ENCODE measurements at places on chromosomes 4 and X.

DNA sequence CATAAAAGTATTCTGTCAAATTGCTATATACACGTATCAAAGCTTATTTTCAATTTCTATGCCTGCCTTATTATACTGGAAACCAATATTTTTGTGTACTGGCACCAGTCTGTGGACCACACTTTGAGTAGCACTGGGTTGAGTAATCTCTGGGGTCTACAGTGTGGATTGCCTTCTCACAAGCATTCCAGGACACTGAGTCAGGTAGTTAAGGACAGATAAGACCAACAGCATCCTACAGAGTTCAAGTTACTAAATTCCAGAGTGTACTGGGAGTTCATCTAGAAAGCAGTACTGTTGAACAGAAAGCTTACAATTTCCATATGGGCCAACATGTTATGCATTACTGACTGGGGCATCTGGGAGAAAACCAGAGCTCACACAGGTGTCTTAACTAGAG, 61.8 kb downstream of the VMA21 start:
- no peak overlapping the region for H3K27ac ChIP-seq
- H3K27me3 ChIP-seq = no peaks in the 10 kb centered on the region
- H3K36me3 ChIP-seq = no peaks in the 10 kb centered on the region

DNA sequence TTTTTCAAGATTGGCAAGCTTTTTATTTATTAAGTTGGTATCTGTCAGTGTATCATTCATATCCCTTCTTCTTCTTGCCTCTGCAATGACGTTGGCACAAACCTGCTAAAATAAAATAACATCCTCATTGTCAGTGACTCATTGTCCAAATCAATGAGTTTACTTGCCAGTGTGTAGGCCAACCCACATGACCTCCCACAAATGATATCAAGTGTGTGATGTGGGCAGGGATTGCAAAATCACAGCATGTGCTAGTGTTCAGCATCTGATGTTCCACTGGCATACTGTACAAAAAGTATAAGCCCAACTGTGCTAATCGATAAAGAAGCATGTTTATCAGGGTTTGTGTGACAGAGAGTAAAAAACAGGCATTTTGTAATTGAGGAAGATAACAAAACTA, 25.5 kb downstream of the GPAT3 start:
- H3K4me1 ChIP-seq = peaks cover 8% of the 10 kb centered on the region
- no peak overlapping the region for H3K4me3 ChIP-seq
- no peak overlapping the region for H3K27ac ChIP-seq
- H3K36me3 ChIP-seq = no peaks in the 10 kb centered on the region

DNA sequence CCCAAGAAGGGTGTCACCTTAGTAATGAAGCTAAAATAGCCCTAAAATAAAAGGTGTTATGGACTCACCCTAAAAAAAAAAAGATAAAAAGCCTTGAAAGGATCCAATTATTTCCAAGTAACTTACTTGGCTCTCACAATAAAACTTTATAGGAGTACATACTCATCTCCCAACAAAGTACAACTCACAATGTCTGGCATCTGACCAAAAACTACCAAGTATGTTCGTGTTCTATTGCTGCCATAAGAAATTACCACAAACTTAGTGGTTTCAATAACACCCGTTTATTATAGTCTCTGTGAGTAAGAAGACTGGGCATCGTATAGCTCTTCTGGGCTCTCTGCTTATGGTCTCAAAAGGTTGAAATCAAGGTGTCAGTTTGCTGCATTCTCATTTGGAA, 51.0 kb downstream of the BEX1 start:
- no peak overlapping the region for H3K4me3 ChIP-seq
- DNase-seq = no peak
- H3K4me1 ChIP-seq = no peaks in the 10 kb centered on the region
- H3K27me3 ChIP-seq = no peaks in the 10 kb centered on the region
- no peak overlapping the region for H3K27ac ChIP-seq
- no peaks in the 10 kb centered on the region for H3K36me3 ChIP-seq

DNA sequence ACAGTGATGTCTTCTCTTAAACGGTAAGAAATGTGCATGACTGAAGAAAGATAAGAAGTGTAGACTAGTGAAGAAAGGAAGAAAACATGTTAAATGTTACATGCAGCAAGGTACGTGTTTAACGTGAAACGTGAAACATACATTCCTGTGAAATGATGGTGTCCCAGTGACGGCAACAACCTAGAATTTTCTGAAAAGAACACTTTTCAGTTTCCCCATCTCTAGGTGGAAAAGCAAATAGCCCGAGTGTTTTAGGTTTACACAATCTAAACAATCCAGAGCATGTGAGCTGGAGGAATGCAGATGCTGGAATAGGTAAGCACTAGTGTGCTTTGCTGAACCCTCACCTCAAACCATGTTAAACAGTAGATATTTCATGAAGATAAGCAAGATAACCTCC, 60.7 kb downstream of the CLNK start:
- H3K4me3 ChIP-seq = no peak overlapping the region
- DNase-seq = no peak
- H3K36me3 ChIP-seq = no peaks in the 10 kb centered on the region
- H3K27ac ChIP-seq = no peak overlapping the region

GRCh38 chr4:7186031-7186430, 6.3 kb upstream of the SORCS2 start:
- H3K27me3 ChIP-seq = peaks cover 56% of the 10 kb centered on the region
- no peak for DNase-seq
- H3K27ac ChIP-seq = no peak overlapping the region
- no peak overlapping the region for H3K4me3 ChIP-seq
- H3K4me1 ChIP-seq = peaks cover 8% of the 10 kb centered on the region
- no peaks in the 10 kb centered on the region for H3K36me3 ChIP-seq

DNA sequence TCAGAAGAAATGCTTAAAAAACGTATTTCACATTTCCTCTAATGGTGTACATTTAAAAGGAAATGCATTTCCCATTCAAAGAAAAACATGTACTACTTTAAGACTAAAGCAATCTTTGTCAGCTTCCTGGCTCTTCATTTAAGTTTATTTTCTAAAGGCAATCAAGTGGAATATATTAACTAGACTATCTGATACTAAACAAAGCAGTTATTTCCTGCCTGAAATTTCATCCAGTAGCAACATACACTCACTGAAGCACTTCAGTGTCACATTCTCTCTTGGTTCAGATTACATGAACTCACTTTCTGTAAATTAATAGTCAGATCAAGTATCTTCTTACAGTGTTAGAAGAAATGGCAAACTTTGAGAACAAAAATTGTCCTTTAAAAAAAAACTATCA, 42.5 kb downstream of the LRBA start:
- H3K27me3 ChIP-seq = no peaks in the 10 kb centered on the region
- no peak for DNase-seq
- peak overlapping the region; percentile 39 for H3K27ac ChIP-seq
- peak overlapping the region; percentile 8 for H3K4me3 ChIP-seq

GRCh38 chr4:14582677-14583076, 419.6 kb upstream of the CPEB2 start:
- no peaks in the 10 kb centered on the region for H3K36me3 ChIP-seq
- DNase-seq = no peak
- H3K27me3 ChIP-seq = no peaks in the 10 kb centered on the region
- no peak overlapping the region for H3K4me3 ChIP-seq
- H3K27ac ChIP-seq = no peak overlapping the region

- no peaks in the 10 kb centered on the region for H3K36me3 ChIP-seq
- H3K4me1 ChIP-seq = no peaks in the 10 kb centered on the region
- DNase-seq = no peak
- H3K27me3 ChIP-seq = peaks cover 5% of the 10 kb centered on the region
Measured at GRCh38 chr4:80814266-80814665, 216.2 kb upstream of the BMP3 start.

DNA sequence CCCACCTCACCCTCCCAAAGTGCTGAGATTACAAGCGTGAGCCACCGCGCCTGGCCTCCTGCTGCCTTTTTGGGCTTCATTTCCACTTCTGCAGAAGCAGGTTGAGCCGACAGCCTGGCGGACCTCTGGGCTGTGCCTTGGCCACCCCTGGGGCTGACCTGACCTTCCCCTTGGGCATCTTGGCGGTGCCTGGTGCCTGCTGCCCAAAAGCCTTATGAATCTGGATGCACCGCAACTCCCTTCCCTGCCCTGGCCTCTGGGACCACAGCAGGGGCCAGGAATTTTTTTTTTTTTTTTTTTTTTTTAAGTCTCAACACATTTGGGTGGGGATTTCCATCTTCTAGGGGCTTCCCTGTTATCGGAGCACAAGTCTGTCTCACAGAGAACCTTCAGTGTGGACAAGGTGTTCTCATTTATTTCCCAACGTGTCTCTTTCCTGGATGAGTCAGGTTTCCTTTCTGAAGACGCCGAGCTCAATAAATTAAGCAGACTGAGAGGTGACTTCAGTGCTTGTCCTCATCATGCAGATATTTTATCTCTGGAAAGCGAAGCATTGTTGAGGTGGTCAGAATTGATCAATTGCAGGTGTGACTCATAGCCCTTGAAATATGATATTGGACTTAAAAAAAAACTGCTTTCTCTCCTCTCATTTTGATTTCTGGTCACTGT, 79.7 kb downstream of the SHROOM2 start:
- H3K4me3 ChIP-seq = no peak overlapping the region
- H3K27ac ChIP-seq = no peak overlapping the region
- DNase-seq = no peak
- no peaks in the 10 kb centered on the region for H3K4me1 ChIP-seq

DNA sequence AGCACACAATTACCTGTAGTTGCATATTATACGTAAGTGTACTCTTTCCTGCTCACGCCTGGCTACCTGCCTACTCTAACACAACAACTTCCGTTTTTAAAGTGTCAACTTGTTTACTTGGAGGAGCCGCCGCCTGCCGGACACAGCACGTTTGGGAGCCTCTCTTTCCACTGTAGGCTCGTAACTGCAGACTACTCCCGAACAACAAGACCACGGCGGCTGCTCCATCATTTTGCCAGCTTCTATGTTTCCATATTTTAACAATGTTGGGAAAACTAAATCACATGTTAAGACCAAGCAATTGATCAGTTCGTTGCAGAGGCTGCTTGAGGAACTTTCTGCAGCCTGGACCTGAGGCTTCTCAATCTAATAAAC, 841 bp downstream of the MTNR1A start:
- no peak overlapping the region for H3K4me3 ChIP-seq
- H3K4me1 ChIP-seq = no peaks in the 10 kb centered on the region
- no peaks in the 10 kb centered on the region for H3K36me3 ChIP-seq
- no peak overlapping the region for H3K27ac ChIP-seq

GRCh38 chr4:187128222-187128621, 404.6 kb upstream of the FAT1 start:
- no peaks in the 10 kb centered on the region for H3K36me3 ChIP-seq
- no peaks in the 10 kb centered on the region for H3K4me1 ChIP-seq
- H3K27ac ChIP-seq = no peak overlapping the region
- H3K4me3 ChIP-seq = no peak overlapping the region

DNA sequence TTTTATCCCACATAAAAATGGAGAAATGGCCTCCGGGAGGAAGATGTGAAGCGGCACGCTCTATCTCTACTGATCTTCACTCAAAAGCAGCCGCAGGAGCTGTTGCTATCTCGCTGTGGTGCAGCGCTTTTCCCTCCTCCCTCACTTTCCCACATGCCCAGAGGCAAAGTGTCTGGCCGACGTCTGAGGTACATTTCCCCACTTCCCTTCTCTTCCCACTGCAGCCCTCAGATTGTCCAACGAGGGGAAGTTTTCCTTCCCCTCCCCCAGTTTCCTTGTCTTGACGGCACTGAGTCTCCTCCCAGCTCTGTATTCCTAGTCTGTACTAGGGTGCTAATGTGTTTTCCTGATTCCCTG, 660 bp upstream of the COL25A1 start:
- no peak for DNase-seq
- H3K36me3 ChIP-seq = peaks cover 2% of the 10 kb centered on the region
- peaks cover 75% of the 10 kb centered on the region for H3K27me3 ChIP-seq
- H3K4me1 ChIP-seq = peaks cover 10% of the 10 kb centered on the region
- peak overlapping the region; percentile 74 for H3K4me3 ChIP-seq

DNA sequence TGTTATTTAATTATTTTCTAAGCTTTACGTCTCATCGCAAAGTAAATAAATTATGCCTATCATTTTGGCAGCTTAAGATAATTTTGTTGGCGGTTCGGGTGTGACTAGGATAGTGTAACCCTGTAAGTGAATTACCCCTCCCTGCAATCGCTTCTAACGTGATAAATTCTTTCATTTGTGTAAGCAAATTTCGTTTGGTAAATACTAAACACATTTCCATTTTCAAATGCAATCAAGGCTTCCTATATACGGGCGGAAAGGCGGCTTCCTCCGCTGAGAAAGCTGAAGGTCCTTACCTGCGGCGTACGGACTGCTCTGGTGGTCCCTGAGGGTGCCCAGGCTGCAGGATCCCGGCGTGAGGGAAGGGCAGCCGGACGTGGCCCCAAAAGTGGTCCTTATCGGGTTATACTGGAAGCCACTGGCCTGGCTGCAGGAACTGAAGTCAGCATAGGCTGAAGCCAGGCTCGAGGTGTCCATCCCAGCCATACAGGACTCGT, 403 bp downstream of the PHOX2B start:
- H3K4me3 ChIP-seq = no peak overlapping the region
- peaks cover 97% of the 10 kb centered on the region for H3K27me3 ChIP-seq
- H3K4me1 ChIP-seq = no peaks in the 10 kb centered on the region
- no peaks in the 10 kb centered on the region for H3K36me3 ChIP-seq

- H3K27me3 ChIP-seq = no peaks in the 10 kb centered on the region
- no peaks in the 10 kb centered on the region for H3K36me3 ChIP-seq
- H3K4me3 ChIP-seq = no peak overlapping the region
- no peak overlapping the region for H3K27ac ChIP-seq
Measured at GRCh38 chr4:185874516-185875230, 62.7 kb upstream of the SORBS2 start.

GRCh38 chr4:65195002-65195401, 475.3 kb downstream of the EPHA5 start:
- no peak overlapping the region for H3K4me3 ChIP-seq
- H3K36me3 ChIP-seq = no peaks in the 10 kb centered on the region
- H3K27me3 ChIP-seq = no peaks in the 10 kb centered on the region
- DNase-seq = no peak
- no peak overlapping the region for H3K27ac ChIP-seq
- no peaks in the 10 kb centered on the region for H3K4me1 ChIP-seq

DNA sequence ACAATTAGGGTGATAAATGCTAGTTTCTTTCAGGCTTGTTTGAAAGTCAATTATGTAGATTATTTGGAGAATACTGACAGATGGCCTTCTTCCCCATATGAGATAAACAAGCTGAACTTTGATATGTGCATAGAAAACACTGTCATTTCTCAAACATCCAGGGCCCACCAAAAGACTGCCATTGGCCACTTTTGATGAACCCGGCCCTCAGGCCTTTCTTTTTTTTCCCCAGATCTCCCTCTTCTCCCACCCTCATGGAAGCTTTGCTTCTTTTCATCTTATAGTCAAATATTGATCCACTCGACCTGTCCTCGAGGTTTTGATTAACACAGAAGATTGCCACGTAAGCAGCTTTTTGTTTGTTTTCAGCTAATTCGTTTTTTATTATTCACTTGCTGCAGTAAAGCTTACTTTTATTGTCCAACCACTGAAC, 377.4 kb downstream of the SMARCA1 start:
- H3K4me3 ChIP-seq = no peak overlapping the region
- H3K4me1 ChIP-seq = no peaks in the 10 kb centered on the region
- no peak overlapping the region for H3K27ac ChIP-seq
- no peaks in the 10 kb centered on the region for H3K36me3 ChIP-seq
- no peaks in the 10 kb centered on the region for H3K27me3 ChIP-seq
- DNase-seq = no peak

GRCh38 chrX:154979629-154980028, 42.9 kb downstream of the F8 start:
- H3K36me3 ChIP-seq = peaks cover 12% of the 10 kb centered on the region
- H3K4me3 ChIP-seq = no peak overlapping the region
- H3K27ac ChIP-seq = no peak overlapping the region
- DNase-seq = no peak

GRCh38 chr4:70654605-70655011, 11.7 kb downstream of the JCHAIN start:
- no peak overlapping the region for H3K27ac ChIP-seq
- no peak overlapping the region for H3K4me3 ChIP-seq
- H3K27me3 ChIP-seq = no peaks in the 10 kb centered on the region
- no peaks in the 10 kb centered on the region for H3K36me3 ChIP-seq
- H3K4me1 ChIP-seq = no peaks in the 10 kb centered on the region
- DNase-seq = no peak

Data from effector memory CD8-positive, alpha-beta T cell (primary cell).